ENCODE measurements at places on chromosomes 1 and 21.

DNA sequence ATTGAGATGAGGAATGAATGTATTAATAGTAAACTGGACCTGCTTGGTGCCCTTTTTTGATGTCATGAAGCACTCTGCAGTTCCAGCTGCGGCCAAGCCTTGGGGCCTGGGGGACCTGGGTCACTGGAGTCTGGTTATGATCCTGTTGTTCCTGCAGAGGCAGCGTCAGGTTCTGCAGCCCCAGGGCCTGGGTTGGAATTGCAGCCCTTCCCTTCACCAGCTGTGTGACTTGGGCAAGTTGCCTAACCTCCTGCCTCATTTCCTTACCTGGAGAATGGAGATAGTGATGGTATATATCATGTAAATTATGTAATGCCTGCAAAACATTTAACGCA, 9.1 kb upstream of the ATP5PO start:
- DNase-seq = no peak

DNA sequence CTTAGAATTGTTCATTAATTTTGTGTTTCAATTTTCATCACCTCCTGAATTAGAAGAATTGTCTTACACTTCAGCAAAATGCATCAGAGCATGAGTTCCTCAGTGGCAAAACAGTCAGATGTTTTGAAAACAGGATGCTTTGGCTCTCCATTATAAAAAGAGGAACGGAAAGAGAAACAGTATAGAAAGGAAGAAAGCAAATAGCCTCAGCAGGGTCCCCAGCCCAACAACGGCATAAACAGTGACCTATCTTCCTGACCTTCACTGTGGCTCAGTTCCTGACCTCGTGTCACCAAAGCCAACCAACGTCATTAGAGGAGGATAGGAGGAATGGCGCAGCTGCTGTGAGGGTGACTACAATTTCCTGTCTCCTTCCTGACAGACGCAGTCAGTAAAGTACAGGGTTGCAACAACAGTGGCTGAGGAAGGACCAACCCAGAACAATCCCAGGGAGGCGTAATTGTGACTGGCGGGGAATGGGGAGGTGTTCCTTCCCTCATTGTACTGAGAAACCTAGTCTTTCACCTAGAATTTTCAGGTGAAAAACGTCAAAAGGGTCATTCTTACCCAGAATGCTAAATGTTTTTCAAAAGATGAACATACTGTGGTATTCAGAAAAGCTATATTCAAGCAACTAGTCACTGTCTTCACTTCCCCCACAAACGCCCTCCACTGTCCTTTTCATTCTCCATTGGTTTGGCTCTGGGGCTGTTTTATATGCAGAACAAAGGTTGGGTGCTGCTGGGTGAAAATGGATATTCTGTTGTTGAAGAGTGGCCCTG, 197.9 kb upstream of the SGIP1 start:
- DNase-seq = no peak

GRCh38 chr21:32383812-32384211, 9.0 kb downstream of the URB1 start:
- no peak for DNase-seq

GRCh38 chr21:38205940-38206339, 50.9 kb upstream of the KCNJ15 start:
- no peak for DNase-seq

GRCh38 chr1:168561989-168562388, 14.4 kb upstream of the XCL1 start:
- no peak for DNase-seq
